ENCODE measurements at places on chromosomes 5 and 9.

DNA sequence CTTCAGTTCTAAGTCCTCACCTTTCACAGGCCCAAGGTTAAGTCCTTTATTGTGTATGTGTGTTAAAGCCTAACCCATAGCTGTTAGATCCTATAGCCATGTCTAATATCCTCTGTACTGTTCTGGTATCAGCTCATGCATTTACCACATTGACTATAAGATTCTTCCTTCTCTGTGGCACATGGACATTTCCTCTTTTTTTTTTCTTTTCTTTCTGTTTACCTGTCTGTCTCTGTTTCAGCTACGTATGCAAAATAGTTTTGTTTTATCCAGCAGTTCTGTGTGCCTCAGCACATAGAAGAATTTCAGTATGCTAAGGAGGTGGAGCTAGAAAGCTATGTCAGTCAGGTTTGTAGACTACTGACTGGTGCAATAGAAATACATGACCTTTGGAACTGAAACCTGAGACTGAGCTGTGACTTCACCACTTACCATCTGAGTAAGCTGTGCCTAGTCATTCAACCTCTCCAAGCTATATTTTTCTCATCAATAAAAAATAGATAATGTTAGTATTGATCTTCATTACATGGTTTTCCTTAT lies 155.6 kb upstream of the VLDLR start:
- DNase-seq = peak; percentile 94

DNA sequence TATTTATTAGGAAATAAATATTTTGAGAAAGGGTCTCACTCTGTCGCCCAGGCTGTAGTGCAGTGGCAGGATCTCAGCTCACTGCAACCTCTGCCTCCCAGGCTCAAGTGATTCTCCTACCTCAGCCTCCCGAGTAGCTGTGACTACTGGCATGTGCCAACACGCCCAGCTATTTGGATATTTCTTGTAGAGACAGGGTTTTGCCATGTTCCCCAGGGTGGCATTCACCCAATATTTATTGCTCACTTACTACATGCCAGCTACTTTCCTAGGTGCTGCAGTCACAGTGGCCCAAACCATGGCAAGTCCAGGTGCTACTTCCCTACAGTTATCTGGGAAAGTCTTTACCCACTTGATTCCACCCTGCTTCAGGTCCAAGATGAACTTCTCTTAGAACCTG lies 8.3 kb upstream of the MED7 start:
- DNase-seq = no peak

- DNase-seq = no peak
Measured at GRCh38 chr9:71734950-71735349, 33.4 kb downstream of the CEMIP2 start.

GRCh38 chr5:163548649-163549048 lies 43.2 kb downstream of the MAT2B start:
- DNase-seq = no peak

DNA sequence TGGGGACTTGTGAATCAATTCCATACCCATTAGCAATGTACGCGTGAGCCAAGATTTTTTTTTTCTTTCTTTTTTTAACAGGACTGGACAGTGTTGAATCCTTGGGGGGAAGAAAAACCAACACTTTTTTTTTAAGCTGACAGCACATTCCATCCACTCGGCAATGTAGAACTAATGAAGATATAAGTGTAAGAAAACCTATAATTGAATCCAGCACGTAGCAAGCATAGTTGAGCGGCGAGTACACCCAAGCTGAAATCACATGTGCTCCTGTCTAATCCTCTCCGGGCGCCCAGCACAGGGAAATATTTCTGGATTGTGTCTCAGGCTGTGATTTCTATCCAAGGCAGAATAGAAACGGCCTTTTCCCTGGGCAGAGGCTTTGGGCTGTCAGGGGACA lies 118.2 kb downstream of the BOD1 start:
- DNase-seq = no peak

GRCh38 chr9:38160613-38161215 lies 91.7 kb upstream of the SHB start:
- DNase-seq = peak; percentile 31

DNA sequence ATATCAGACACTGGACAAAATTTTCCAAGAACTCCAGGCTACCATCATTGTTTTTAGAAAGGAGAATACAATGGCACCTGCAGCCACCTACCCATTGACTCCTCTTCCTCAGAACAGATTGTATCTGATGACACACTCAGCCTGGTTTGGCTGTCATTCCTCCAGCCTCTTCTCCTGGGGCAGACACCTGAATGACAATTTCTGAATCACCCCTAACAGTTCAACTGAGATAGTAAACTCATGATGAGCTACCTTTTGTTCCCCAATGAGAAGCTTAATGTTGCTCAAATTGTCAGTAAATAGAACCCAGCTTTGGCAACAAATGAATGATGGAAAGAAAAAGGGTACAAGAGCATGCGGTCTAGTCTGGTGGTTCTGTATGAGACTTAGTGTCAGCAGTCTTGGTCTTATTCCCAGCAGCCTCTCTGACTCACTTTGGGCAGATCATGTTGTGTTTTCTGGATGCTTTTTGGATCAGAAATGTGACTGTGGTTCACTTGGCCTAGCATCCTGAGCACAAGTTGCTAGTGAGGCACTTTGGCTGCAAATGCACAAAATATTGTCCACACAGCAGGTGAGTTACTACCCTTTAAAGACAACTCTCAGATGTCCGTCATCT lies 78.3 kb downstream of the MAMDC2 start:
- no peak for DNase-seq

DNA sequence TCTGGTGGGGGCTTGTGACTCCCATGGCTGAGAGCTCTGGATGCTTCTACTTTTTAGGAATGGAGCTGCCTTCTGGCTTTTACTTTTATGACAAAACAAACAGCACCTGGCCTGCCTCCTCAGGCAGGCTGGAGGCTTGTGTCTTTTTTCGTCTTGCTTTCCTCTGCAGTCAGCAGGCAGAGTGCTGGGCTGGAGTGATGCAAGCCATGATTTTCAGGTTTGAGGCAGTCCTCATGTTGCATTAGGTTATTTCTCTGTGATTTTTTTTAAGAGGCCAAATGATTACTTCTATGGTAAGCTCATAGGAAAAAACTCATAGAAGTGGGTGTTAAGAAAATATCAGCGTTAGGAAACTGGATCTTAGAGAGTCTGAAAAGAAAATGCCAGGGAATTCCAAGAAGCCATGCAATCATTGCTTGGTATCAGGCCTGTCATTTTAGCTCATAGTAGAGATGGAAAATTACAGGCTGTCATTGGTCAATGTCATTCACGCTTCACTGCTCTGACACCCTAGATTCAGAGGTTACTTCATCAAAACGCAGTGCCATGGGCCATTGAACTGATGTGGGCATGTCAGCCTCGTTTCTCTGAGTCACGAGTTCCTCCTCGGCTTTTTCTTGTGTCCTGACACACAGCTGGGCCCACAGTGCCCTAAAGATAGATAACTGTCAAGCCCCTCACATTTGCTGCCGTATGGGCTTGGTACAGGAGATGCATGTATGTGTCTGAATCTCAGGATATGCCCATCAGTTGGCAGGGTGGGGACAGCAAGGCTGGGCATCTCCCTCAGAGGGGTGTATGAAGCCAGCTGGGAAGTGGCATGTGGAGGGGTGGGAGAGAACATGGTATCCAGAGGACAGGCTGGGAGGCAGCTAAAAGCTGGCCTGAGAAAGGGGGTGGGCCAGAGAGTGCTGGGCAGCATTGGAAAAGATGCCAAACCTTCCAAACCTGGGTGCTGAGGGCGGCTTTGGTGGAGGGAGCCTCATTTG lies 151.8 kb downstream of the HSPA4 start:
- no peak for DNase-seq

DNA sequence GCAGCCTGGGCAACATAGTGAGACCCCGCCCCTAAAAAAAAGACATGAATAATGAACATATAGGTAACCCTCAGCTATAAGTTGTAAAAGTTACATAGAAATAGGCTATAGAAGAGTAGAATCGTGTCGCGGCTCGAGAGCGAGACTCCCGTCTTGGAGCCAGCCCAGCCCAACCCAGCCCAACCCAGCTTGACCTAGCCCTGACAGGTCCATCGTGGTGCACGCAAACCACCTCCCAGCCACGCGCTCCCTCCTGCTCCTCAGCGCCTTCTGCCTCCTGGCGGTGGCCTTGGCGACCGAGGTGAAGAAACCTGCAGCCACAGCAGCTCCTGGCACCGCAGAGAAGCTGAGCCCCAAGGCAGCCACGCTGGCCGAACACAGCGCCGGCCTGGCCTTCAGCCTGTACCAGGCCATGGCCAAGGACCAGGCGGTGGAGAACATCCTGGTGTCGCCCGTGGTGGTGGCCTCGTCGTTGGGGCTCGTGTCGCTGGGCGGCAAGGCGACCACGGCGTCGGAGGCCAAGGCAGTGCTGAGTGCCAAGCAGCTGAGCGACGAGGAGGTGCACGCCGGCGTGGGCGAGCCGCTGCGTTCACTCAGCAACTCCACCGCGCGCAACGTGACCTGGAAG lies 10.8 kb downstream of the KIF24 start:
- no peak for DNase-seq

- no peak for DNase-seq
Measured at GRCh38 chr5:177336112-177336511, 15.4 kb downstream of the LMAN2 start.

DNA sequence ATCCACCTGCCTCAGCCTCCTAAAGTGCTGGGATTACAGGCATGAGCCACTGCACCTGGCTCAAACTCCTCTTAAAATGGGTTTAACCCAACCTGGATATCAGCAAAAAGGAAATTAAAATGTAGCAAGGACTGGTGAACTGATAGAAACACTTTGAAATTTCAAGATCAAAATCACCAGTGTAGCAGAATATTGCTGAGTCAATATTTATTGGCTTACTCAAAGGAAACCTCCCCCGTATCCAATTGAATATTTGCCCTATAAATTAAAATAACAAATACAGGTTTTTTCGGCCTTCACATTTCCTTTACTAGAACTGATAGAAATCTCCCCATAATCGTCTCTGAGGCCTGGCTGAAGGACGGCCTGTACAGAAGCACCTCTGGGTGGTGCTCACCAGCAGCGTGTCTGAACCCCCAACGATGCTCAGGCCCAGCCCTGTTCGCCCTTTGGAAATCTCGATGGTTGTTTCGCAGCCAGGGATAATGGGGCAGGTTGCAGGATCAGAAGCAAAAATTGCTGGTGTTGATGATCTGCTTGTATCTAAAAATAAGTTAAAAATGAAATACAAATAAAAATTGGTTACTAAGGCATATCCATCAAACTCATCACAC lies 156.6 kb downstream of the MPDZ start:
- no peak for DNase-seq

GRCh38 chr9:130815242-130815808 lies 19.7 kb upstream of the ABL1 start:
- no peak for DNase-seq

- DNase-seq = no peak
Measured at GRCh38 chr9:134690946-134691694, 49.5 kb downstream of the COL5A1 start.

DNA sequence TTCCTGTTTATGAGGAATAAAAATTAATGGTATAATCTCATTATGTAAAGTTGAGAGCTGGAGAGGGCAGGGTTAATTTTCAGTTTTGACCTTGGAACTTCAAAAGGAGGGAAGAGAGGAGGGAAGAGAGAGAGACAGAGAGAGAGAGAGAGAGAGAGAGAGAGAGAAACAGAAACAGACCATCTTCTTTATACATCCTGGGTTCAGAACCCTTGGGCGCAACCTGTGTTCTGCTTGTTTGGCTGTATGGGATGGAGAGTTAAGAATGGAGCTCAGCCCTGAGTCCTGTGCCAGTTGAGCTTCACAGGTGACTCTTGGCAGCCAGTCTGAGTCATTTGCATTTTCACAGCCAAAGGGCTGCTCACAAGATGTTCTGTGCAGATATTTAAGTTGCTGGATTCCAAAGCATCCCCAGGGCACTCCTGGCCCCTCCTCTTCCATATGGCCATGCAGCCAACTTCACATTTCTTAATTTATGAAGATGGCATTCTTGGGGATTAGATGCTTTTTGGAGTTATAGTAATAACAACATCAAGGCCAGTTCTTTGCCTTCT lies 143.5 kb downstream of the CARTPT start:
- DNase-seq = peak; percentile 19

DNA sequence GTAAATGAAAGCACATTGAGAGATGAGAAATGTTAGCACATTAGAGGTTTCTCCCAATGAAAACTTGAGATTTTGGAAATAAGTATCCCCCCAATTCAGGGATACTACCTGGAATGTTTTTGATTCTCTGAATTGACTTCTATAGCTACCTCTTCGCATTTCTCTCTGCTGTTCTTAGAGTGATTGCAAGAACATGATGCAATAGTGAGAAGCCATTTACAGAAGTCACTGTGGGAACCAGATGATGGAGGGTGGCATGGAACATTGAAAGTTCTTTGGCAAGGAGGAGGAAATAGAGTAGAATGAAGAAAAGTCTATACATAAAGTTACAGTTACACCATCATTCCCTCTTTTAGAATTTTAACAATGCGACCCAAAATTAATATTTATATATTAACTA lies 9.2 kb downstream of the NPR3 start:
- no peak for DNase-seq

- no peak for DNase-seq
Measured at GRCh38 chr5:72007336-72008111, 99.8 kb upstream of the MAP1B start.

DNA sequence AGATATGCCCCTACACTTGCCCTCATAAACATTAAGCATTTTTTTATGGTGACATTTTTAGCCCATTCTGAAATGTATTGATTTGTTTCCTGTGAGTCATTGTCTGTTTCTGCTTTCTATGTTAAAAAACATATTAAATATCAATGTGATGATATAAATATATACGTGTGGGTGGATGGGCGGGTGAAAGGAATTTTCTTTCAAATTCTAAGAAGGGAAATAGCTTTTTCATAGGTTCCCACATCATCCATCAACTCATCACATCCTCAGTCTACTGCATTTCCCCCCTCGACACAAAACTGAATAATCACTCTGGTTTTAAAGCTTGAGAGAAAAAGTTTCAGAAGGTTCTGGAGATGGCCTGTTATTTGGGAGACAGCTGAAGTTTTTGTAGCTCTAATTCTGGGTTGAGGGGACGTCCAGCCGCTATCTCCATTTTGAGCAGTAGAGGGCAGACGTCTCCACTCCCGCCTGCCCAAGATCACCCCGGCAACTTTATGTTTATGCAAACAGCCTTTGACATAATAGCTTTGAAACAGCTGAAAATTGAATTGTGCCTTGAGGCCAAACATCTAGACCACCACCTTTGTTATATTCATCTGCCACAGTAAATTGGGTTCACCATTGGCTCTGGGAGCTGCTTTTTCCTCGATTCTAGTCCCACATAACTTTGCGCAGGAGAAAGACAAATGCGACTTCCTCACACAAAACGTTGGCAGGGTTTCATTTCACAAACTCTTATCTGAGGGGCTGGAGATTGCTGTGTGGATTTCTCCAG lies 216.2 kb upstream of the CLINT1 start:
- DNase-seq = peak; percentile 85

- no peak for DNase-seq
Measured at GRCh38 chr5:76888733-76889300, 39.0 kb downstream of the S100Z start.

DNA sequence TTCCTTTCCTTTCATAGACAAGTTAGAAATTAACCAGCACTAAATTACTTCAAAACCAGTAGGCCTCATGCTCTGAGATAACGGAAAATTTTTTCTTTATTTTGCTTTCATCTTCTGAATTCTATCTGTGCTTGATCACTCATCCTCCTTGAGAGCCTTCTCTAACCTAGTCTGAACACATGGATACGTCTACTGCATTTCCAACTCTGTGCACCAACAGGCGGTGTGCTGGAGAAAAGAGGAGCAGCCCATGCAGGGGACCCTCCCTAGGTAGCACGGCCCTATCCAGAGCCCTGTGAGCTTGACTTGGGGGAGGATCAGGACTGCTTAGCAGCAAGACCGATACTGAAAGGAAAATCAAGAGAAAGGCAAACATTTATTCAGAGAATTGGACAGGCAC lies 149.8 kb downstream of the AUH start:
- no peak for DNase-seq
